ENCODE measurements at places on chromosomes 11 and 22.

- DNase-seq: no peak
Measured at GRCh38 chr11:64032050-64032449, 3.7 kb upstream of the FLRT1 start.

- DNase-seq: no peak
Measured at GRCh38 chr11:720642-721246, 14.7 kb downstream of the EPS8L2 start.

DNA sequence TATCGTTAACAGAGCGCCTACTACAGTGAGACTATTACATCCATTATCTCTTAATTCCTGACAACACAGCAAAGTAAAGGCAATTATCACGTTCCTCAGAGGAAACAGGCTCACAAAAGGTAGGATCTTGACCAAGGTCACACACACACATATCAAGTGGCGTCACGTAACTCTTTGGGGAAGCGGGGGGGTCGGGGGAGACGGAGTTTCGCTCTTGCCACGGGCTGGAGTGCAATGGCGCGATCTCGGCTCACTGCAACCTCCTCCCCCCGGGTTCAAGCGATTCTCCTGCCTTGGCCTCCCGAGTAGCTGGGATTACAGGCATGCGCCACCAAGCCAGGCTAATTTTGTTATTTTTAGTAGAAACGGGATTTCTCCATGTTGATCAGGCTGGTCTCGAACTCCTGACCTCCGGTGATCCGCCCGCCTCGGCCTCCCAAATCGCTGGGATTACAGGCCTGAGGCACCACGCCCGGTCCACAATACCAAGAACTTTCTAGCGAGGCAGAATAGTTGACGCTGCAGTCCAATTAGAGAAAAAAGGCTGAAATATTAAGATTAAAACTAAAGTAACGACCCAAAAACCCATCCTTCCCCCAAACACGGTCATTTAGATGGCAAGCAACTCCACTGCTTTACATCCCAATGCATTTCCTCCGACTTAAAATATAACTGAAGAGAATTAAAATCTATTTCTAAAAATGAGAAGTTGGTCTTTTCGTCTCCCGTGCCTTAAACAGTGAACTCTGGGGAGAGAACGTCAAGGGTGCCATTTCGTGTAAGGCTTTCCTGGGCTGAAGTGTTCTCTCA, 1.2 kb downstream of the DDX17 start:
- peak; percentile 26 for DNase-seq

DNA sequence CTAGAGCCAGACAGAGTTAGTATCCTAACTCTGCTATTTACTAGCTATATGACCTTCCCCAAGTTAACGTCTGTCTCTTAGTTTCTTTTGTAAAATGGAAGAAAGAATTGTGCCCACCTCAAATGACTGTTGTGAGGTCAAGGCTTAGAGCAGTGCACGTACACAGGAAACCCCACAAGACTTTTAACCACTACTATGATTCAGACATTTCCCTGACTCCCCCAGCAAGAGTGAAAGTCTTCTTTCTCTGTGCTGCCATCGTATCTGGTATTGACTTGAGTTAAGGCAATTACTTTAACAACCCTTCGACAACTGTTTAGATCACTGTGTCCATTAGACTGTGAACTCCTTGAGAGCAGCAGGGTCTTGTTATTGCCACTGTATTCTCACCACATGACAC, 2.6 kb upstream of the OR52W1 start:
- no peak for DNase-seq

DNA sequence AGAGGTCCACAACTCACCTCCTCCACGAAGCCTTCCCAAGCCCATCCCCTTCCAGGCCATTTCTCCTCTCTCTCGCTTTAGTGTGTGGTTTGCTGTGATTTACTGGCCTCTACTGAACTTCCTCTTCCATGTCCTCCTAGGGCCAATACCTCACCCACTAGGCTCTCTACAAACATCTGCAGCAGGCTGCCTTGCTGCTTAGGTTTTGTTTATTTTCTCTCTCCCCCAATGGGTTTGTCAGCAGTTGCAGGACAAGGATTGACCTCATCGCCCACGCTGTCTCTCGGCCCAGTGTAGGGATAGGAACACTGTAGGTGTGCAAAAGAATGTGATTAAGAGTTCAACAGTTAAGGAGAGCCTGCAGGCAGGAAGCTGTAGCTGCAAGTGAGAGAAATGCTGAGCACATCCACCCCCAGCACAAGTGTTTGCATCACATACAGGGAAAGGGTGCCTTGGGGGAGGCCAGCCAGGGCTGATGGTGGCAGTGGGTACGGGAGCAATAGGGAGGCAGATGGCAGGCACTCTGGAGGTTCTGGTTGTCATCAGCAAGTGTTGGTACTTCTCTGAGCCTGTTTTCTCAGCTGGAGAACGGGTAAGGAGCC, 1.4 kb downstream of the PC start:
- DNase-seq: no peak

DNA sequence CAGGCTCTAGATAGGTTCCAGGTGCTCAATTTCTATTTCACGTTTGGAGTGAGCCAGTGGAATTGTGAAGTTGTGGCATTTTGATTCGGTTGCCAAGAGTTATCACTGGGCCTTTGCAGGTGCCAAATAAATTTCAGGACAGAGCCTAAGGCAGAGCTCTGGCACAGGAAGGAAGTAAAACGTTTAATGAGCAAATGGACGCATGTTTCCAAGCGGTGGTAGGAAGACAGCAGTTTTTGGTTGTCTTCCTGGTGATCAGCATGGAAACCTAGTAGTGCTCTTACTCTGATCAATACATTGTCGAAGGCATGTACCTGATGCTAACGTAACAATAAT, 452 bp downstream of the BIRC3 start:
- DNase-seq: no peak

- DNase-seq: no peak
Measured at GRCh38 chr11:123344790-123345357, 85.2 kb upstream of the GRAMD1B start.

All from stimulated activated CD4-positive, alpha-beta T cell treated with anti-CD3 and anti-CD28 coated beads, Interleukin-1b, Interleukin-23, amount 100 ng/mL, for 4 hours (primary cell).